Posterior vena cava (tissue), 2 donors: ENCODE measurements at places on chromosomes 3 and 15.

DNA sequence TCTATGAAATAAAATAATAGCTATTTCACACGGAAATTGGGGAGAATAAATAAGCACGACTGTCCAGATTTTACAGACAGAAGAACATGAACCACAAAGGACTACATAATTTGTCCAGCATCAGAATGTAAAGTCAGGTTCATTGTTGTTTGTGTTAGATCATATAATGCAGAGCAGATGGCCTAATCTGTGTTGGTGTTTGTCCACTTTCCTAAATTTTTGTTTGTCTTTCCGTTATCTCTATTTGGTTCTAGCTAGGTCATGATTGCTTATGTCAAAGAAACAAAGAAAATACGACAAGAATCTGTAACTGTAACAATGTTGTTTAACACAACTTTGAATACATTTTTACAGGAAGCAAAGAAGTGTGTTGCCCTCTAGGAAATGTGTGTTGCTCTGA, 75.6 kb upstream of the ANKRD28 start:
- no peak for DNase-seq

DNA sequence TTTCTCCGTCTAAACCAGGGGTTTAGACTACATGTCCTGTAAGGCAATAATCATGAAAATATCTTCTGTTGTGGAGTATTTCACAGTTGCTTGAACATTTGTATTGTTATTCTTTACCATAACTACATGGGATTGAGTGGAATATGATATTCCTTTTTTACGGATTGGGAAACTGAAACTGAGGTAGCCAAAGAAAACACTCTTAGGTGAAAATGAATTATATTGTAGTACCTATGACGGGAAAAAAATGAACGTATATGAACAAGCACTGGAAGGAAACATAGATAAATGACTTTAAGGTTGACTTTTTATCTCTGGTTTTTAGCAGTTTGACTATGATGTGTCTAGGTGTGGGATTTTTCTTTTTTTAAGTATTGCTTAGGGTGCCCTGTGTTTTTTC, 35.6 kb downstream of the MAP2K1 start:
- no peak for DNase-seq

DNA sequence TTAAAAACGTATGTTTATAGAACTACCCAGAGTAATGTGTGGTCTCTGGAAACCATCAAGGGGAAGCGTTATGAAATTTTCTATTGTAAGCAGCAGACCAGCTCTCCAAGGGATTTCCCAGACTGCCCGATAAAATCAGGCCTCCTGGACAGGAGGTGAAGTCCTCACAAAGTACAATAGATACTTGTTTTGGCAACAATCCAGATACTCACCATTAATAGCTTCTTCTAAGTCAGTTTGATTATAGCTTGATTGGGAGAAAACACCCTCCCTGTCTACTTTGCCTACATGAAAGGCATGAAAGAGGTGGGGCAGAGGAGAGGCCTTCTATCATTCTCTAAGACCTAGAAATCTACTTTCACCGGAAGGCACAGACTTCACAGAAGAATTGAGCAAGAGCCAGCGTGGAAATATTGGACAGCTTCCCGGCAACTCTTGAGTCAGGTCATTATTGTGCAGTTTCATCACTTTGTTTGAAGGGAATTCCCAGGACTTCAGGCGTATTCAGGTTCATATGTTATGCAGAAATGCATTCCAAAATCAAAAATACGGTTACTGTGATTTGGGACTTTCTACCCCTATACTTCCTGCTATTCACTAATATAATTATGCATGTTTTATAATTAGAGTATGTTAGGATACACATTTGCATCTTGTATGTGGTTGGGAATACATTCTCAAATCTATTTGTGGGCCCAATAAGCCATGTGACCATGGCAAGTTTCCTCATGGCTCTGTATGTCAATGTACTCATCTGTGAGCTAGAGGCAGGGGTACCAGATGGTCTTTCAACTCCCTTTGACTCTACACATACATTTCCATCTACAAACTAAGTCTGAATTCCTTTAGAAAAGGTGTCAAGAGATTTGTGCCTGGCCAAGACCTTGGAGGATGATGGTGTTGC, 103.5 kb downstream of the CD47 start:
- DNase-seq, result peak; percentile 89

DNA sequence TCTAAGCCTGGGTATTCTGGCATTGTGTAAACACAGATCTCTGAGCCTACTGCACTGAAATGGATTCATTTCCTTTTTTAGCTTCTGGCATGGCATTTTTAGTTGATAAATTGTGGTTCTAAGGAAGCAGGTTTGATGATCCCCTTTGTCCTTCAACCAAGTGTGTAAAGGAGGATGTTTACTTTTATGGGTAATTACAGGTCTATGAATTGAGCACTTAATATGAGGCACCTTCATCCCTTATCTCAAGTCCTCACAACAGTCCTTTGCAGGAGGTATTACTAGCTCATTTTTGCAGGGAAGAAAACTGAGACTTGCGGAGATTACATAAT, 30.8 kb upstream of the ZBTB38 start:
- no peak for DNase-seq

GRCh38 chr15:74651242-74651741, 35.7 kb downstream of the CLK3 start:
- no peak for DNase-seq

- DNase-seq, result no peak
Measured at GRCh38 chr3:128323206-128324081, 143.2 kb downstream of the DNAJB8 start.

DNA sequence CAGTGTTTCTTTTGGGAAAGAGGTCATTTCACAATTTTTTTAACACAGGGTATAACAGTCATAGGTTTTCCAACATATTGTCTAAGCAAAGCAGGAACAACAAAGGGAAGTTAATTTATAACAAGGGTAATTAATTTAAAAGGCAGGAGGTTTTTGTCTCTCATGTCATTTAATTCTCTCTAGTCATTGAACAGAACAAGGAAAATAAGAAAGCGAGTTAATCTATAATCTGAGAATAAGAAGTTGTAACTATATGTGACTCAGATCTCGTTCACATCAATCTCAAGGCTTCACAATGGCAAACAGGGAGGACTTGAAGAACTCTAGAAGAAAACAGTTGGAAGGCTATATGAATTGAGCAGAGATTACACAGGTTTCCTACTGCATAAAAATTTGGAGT, 579.8 kb upstream of the CCDC54 start:
- no peak for DNase-seq
